ENCODE measurements at places on chromosomes 3 and 15.

GRCh38 chr3:39990532-39990931, 181.1 kb downstream of the MYRIP start:
- no peak for DNase-seq

DNA sequence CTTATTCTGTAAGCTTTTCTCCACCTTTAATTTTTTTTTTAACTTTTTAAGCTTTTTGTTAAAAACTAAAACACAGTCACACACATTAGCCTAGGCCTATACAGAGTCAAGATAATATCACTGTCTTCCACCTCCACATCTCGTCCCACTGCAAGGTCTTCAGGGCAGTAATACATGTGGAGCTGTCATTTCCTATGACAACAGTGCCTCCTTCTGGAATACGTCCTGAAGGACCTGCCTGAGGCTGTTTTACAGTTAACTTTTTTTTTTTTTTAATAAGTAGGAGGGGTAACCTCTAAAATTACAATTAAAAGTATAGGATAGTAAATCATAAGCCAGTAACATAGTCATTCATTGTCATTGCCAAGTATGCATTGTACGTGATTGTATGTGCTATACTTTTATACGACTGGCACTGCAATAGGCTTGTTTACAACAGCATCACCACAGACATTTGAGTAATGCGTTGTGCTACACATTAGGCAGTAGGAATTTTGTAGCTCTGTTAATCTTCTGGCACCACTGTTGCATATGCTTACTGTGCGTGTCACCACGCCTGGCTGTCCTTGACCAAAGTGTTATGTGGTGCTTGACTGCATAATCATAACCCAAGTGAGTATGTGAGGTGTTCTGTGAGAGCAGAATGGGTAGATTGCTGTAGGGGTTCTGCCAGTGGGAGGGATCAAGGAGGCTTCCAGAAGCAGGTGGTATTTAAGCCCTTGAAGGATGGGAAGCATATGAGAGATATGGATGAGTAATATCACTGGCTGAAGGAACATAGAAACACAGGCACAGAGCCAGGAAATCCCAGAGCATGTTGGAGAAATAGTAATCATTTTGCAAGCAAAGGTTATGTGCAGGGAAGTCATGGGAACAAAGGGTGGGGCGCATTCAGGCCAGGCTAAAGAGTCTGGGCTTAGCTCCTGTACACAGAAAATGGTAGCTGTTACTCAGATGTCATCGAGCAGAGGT, 18.3 kb downstream of the FBXO22 start:
- DNase-seq, result no peak

DNA sequence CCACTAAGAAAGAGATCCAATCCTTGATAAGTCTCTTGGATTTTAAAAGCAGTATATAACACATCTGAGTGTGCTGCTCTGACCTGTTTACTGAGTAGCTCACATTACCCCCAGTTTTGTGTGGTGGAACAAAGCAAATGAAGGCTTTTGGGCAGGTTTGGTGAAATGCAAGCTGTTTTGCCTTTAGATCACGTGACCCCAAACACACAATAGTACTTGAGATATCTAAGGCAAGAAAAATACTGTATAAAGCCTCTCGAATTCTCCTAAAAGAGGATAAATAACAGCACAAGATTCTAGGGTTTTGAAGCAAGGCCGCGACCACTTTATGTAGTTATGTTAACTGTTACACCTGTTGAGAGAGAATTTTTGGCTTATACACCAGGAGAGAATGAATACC, 49.3 kb upstream of the TRIM42 start:
- DNase-seq, result no peak

DNA sequence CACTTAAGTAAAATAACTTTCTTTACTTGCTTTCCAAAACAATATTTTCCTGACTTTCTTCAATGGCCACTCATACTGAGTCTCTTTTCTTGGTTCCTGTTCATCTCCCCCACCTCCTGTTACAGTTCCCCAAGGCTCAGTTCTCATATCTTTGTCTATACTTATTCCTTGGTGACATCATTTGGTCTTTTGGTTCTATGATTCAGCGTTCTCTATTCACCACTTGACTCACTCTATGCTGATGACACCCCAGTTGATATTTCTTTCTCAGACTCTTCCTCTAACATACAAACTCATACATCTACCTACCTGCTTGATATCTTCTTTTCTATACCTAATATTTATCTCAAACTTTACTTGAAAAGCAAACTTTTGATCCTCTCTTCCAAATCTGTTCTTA, 85.0 kb upstream of the P3H2 start:
- DNase-seq, result no peak

GRCh38 chr3:134460965-134461364, 24.8 kb downstream of the ANAPC13 start:
- DNase-seq, result no peak

DNA sequence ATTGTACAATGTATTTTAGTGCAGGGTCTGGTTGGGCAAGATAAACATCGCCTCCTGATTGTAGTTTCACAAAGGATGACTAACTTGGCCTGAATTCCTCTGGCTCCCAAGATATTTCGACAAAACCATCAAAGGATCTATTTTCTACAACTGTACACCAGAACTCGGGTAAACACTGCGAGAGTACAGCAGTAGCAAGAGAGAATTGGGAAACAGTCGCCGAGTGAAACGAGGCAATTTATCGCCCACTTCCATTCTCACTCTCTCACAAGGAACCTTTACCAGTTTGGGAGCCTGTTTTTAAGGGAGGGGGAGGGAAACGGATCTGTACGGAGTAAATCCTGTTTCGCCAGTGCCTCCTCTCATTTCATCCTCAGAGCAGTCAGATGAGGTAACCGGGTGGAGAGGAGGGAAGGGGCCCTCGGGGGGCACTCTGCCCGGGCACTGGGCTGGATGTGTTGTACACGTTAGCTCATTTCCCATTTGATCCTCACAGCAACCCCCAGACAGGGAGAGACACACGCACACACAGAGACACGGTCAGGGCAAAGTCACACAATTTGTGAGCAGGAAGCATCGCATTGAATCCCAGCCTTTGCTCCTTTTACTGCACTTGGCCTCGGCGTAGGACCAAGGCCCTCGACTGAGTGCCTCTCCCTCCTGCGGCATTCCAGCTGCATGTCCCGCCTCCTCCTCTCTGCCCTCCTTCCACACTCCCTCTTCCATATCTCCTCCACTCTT, 120.1 kb downstream of the LIPC start:
- DNase-seq, result no peak

DNA sequence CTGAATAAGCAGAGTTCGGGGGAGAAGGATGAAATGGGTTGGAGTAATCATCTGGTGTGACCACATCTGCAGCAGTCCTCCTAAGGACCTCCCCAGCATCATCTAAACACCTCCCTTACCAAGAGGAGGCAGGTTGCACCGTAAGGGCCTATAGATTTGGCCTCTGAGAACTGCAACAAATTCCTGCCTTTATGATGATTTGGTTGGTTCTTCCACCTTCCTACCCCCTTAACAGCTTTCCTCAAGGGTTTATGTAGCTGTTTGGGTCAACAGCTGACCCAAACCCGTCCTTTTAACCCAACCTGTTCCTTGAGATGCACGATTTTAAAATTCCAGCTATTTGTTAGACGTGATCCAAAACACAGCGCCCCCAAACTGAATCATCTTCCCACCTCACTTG, 58.2 kb downstream of the AAGAB start:
- DNase-seq, result no peak

GRCh38 chr3:180092889-180093288, 56.2 kb upstream of the PEX5L start:
- DNase-seq, result no peak

GRCh38 chr15:33778852-33779251, 189.4 kb upstream of the CHRM5 start:
- no peak for DNase-seq

- DNase-seq, result no peak
Measured at GRCh38 chr15:74777769-74778598, 3.9 kb upstream of the CSK start.

GRCh38 chr3:171420667-171421066, 39.5 kb downstream of the TNIK start:
- no peak for DNase-seq

GRCh38 chr15:84006421-84006820, 229.2 kb upstream of the GOLGA6L4 start:
- no peak for DNase-seq

GRCh38 chr3:161548301-161548700, 51.7 kb downstream of the OTOL1 start:
- no peak for DNase-seq

GRCh38 chr15:60647246-60647645, 168.3 kb upstream of the ICE2 start:
- no peak for DNase-seq

DNA sequence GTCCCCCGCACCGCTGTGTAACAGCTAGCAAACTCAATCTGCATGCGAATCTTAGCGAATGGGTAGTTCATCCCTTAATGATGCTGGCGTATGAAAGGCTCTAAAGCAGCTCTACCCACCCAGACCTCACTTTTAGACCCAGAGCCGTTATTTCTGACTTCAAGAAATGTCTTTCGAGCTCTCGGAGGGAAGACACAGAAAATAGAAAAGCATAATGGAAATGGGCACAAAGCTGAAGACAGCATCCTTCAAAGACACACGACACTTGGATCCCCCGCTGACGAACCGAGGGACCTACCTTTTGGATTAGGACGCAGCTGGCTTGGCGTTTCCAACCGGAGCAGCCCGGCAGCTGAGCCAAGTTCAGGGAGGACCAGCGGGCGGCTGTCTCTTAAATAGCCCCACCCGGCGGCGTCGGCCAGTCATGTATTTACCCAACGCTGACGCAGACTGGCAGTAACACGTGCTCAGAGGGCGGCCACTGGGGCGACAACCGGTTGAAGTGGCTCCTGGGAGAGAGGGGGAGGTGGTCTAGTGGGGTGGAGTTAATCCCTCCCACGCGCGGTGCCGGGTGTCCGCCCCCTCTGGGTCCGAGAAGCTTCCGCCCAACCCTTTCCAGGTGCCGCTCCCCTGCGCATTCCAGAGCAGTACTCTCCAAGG, 1.5 kb downstream of the CCK start:
- DNase-seq, result no peak

DNA sequence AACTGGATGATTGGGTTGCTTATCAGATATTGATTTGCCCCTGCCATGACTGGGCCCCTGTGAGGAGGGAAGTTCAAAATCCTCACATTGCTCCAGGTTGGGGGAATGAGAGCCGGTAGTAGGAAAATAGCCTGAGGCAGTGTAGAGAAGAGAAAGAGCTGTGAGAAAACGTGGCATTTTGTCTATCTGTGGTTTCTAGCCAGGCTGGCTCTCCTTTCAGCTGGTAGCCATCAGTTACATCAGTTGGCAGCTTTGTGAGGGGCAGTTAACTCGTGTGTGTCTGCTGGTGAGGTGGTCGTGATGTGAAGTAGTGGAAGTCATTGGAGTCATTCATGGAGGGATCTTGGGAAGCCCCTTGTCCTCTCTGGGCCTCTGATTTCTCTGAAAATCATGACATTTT, 5.2 kb downstream of the ESYT3 start:
- DNase-seq, result no peak

GRCh38 chr3:187765342-187765741, 20.1 kb upstream of the BCL6 start:
- DNase-seq, result no peak

DNA sequence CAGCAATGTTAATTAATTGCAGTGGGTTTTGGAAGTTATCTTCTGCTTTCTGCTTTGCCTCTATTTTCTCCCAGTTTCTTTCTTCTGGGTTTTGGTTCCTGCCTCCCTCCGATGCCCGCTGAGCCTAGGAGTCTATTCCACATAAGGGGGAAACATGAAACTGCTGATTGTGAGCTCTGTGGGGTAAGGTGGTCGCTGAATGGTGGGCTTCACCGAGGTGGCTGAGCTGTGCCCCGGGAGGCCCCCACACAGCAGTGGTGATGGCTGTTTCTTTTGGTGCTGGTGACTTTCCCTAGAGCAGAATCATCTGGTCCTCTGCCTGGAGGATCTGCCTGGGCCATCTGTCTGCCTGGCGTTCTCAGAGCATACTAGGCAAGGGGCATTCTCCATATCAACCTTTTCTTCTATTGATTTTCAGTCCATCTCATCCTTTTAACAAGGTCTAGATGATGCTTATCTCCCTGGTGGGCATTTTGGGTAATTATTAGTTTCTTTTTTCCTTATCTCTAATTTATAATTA, 68.8 kb upstream of the ATP2B2 start:
- DNase-seq, result no peak

- DNase-seq, result no peak
Measured at GRCh38 chr15:100134089-100134583, 207.6 kb downstream of the ADAMTS17 start.

- DNase-seq, result no peak
Measured at GRCh38 chr15:90988296-90988695, 6.0 kb downstream of the PRC1 start.

DNA sequence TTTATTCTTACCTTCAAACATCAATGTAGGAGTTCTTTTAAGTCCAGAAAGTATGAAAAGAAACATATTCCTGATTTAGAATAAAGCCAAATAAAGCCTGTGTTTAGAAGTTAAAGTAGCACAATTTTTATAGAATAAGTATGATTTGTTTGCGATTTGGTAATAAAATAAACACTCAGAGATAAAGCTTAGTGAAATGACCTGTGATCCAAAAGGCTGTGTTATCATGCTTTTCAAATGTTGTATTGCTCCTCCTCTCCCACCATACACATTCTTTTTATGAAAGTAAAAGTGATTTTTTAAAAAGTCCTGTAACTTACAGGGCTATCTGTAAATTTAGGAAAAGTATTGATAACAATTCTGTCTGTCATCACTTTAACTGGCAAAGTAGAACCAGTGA, 138.6 kb upstream of the CGNL1 start:
- DNase-seq, result no peak

DNA sequence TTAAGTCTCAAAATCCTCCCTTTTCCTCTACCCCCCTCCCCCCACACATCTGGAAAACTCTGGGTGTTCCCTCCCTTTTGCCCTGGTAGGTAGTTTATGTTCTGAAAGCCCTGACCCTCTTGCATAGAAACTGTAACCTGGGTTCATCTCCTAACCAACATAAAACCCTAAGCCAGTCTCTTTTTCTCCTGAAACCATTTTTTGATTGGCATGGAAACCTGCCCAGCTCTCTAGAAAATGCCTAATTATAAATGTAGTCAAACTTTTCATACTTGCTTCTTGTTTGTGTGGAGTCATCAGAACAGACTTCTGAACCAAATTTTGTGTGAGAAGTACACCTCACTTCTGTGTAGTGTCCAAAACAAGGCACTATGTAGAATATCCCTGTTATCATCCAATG, 1264.4 kb downstream of the SI start:
- no peak for DNase-seq

- DNase-seq, result no peak
Measured at GRCh38 chr3:56917361-56918110, 115.8 kb upstream of the ARHGEF3 start.

- no peak for DNase-seq
Measured at GRCh38 chr3:9117220-9117619, 132.2 kb downstream of the SRGAP3 start.
